Stimulated activated CD4-positive, alpha-beta T cell treated with anti-CD3 and anti-CD28 coated beads, Interleukin-1b, Interleukin-23, amount 100 ng/mL, for 1 hour (primary cell): ENCODE measurements at places on chromosomes 2 and 18.

GRCh38 chr2:181586569-181587081 lies 70.3 kb downstream of the CERKL start:
- DNase-seq = no peak

DNA sequence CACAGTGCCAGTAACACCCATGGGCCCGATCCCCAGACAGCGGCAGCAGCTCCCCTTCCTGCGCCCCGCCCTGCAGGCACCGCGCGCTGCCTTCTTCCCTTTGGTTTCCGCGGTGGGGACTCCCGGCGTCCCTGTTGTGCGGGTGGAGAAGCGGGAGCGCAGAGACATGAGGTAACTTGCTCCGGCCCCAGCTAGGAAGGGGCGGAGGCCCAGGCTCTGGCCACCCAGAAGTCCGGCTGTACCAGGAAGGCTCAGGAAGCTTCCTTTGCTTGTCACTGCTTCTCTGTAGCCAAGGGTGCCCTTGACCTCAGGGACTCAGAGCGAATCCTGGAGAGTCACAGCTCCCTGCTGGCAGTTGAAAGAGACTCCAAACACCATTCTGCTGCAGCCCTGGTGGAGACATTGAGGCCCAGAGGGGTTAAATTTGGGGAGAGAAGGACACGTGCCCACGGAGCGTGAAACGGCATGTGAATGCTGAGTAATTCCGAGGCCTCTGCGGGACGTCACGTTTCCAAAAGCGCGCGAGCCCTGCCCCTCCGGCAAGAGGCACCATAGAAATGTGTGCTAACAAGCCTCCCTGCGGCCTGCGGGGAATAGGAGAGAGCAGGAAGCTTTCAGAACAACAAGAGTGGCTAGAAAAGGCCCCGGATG lies 6.7 kb upstream of the ADCY3 start:
- no peak for DNase-seq

DNA sequence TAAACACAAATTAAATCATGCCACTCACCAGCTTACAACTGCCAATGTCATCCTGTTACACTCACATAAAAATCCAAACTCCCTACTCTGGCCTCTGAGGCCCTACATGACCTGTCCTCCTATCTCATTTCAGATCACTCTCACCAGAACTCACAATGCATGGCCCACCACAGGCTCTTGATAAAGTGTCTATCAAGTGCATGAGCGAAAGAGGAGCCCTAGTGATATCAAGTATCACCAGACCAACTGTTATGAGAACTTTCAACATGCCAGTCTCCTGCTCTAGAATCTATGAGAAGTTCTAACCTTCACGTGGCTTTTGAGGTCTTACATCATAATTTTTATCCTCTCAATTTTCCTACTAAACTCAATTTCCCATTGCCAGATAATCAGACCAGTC lies 76.4 kb upstream of the CD226 start:
- no peak for DNase-seq

GRCh38 chr2:220241423-220241822 lies 614.0 kb downstream of the SLC4A3 start:
- no peak for DNase-seq

DNA sequence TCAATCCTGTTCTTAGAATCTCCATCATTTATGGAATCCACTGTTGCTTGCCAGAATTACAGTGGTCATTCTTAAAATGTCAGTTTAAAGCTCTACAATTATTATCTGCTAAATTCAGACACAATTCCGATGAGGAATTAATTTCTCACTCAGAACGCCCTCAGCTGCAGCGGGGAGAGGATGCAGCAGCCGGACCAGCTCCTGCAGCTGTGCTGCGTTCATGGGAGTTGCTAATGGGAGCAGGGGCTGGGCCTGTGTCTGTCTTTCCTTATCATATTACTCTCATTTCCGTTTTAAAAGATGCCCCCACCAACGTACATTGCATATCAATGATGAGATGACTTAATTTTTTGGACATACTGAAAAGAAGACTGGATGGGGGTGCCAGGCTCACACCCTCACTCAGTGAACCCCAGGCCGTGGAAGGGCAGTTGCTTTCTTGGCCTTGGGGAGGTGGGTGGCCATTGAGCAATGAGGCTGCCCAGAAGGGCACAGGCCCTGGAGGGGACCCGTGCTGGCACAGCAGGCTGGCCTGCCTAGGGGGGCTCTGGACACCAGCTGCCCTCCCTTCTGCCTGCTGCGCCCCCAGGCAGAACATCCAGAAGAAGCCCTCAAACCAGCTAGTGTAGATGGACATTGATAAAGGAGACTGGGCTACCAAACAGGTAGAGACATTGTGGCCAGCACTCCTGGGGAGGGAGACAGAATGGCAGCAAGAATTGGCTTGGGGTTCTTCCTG lies 503.6 kb upstream of the MYT1L start:
- no peak for DNase-seq

DNA sequence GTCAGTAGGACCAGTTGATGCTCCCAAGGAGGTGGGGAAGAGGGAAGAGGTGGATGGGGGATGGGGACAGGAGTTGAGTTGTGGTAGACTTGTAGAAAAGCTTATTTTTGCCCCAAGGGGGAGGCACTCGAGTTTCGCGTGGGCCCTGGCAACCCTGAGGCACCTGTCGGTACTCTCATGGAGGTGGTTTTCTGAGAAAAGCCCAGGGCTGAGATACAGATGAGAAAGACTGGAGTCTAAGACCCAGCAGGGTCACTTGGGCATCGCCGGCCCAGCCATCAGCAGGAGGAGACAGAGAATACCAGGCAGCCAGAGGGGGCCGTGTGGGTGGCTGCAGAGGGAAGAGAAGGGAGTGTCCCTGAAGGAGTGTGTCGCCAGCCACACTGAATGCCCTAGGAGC lies 57.7 kb upstream of the HPCAL1 start:
- DNase-seq = no peak

GRCh38 chr2:205755923-205756322 lies 73.6 kb downstream of the NRP2 start:
- DNase-seq = no peak

DNA sequence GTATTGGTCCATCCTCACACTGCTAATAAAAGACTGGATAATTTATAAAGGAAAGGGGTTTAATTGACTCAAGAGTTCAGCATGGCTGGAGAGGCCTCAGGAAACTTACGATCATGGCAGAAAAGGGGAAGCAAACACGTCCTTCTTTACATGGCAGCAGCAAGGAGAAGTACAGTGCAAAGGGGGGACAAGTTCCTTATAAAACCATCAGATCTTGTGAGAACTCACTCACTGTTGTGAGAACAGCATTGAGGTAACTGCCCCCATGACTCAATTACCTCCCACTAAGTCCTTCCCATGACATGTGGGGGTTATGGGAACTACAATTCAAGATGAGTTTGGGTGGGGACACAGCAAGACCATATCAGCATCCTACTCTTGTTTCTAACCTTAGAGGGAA lies 37.0 kb downstream of the SP100 start:
- DNase-seq = no peak

DNA sequence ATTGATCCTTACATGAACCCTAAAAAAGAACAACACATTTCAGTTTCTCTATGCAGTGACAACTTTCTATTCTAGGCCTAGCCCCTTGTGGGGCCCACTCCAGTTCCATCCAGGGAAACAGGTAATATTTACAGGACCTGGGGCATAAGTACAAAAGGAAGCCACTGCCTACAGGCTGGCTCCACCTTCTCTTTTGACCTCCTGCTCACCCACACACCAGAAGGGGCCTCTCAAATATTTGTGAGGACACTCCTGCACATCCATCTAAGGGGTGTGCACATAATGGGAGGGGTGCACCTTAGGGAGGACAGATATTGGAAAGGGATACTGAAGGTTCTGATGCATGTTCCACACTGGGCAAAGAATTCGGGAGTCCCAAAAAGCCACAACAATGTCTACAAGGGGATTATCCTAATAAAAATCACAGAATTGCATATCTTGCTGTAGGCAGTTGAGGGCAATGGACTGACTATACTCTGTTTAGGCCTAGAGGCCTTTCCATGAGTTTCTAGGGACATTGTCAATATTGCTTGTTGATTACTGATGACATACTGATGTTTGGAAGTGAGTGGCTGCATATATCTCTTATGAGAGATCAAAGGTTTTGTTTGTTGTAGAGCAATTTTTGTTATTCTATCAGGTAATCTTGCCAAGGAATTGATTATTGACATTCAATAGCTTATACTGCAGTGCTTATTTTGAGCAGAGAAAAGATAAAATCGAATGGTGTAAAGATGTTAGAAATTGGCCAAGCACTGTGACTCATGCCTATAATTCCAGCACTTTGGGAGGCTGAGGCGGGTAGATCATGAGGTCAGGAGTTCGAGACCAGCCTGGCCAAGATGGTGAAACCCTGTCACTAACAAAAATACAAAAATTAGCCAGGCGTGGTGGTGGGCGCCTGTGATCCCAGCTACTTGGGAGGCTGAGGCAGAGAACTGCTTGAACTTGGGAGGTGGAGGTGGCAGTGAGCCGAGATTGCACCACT lies 23.8 kb upstream of the HNRNPA3 start:
- DNase-seq = no peak

DNA sequence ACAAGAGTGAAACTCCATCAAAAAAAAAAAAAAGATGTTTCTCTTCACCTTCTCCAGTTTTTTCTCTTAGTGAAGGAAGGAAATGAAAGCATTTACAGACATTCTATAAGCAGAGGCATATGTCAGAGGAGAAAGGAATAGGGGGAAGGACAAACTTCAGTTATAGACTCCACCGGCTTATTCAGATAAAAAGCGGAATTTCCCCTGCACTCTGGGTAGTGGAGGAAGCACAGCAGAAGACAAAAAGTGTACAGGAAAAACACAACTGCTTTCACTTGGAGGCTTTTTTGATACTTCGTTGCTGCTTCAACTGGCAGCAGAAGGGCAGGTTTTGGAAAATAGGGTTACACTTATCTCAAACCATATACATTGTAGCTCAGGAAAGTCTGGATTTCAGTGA lies 3.2 kb upstream of the MGAT4A start:
- DNase-seq = no peak

- DNase-seq = no peak
Measured at GRCh38 chr2:70956141-70956540, 20.4 kb downstream of the ATP6V1B1 start.

DNA sequence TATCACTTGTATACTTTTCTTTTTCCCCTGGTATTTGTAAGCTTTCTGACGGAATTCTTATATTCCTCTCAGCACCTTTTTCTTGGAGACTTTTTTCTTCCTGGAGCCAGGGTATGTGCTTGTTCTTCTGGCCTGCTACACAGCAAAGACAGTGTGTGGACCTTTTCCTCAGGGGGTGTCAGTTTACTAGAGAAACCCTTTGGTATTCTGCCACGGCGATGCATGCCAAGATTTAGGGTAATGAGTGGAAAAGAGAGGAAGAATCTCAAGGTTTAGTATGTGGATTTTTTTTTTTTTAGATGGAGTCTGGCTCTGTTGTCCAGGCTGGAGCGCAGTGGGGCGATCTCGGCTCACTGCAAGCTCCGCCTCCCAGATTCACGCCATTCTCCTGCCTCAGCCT lies 152.2 kb downstream of the PHLPP1 start:
- no peak for DNase-seq

DNA sequence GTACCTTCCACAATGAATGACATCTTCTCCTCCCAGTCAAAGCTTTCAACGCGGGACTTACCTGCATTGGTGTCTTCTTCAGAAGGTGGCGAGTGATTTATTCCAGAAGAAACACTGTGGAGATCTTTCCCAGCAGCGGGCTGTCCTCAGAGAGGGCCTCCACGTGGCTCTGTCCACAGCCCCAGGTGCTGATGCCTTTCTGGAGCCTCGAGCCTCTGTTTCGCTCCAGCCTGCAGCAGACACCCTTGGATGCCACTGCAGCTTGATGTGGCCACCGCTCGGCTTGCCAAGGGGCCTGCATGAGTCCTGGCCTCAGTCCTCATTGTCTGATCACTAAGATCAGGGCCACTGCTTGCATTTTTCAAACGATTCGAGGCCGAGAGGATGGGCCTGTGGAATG lies 46.6 kb upstream of the GALR1 start:
- DNase-seq = no peak

GRCh38 chr2:220374282-220374681 lies 746.9 kb downstream of the SLC4A3 start:
- no peak for DNase-seq

DNA sequence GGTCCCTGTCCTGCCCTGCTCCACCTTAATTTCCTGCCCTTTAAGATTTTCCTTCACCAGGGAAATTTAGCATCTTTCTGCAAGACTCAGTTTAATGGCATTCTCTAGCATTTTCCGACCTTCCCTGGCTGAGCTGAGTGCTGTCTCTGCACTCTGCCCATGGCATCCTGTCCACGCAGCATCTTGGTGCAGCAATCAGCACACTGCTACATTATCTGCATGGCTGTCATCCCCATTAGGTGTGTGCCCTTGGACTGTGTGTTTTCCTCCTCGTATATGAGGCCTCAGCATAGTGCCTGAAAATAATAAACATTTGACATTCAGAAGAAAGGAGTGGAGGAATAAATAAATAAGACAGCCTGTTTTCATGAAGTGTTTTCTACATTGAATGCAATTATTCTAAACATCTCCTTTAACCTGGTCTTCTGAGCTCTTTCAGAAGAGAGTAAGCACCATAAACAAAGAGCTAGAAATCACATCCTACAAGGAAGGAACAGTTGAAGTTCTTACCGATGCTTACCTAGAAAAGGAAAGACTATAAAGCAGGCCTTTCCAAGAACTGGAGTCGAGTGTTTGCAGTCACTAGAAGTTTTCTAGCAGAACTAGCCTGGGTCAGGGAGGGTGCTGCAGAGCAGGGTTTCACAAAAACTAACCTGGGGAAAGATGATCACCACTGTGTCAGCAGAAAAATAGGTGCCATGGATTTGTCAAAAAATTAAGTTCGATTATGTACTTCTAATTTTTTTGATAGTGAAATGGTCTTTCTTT lies 131.4 kb upstream of the ITGB6 start:
- no peak for DNase-seq

- DNase-seq = no peak
Measured at GRCh38 chr2:216873573-216873972, 13.7 kb upstream of the TNP1 start.

DNA sequence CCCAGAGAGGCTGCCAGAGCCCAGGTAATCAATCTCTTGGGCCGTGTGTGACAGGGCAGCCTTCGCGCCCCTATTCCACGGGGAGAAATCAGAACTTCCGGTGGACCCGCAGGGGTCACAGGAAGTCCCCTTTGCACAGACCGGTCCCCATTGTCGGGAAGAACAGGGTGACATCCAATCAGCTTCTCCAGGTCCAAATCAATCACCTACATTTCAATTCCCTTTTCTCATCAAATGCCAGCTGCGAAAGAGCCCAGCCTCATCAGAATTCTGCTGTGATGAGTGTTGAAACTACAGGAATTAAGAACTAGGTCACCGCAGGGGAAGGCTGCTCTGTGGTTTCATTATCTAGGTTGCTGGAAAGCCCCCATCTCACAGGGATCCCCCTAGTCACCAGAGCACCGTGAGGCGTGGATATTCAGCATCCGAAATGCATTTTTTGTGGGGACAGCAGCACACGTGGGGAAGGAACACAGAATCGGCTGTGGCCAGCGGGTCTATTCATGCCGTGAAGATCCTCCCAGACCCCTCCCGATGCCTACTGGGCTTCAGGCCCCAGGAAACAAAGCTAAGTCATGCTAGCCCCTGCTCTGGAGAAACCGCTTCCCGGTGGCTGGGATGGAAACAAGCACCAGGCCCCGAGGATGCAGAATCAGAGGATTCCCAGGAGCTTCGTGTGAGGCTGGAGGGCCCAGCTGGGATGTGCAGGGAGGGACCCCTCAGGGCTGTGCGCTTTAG lies 193.7 kb upstream of the ID2 start:
- peak; percentile 34 for DNase-seq
